ENCODE measurements at places on chromosomes 2 and 18. TPM values are rescaled to one million over a fixed set of nuclear protein-coding genes. Genes with fewer than 3 reads are reported as not detected.

Gene MAL
- 1,903 TPM for total RNA-seq

Gene FAP
- total RNA-seq, result 3.0 TPM

Gene PLCL1
- 2.0 TPM for total RNA-seq

GRCh38 chr2:119684518-119684917, 5.5 kb downstream of the TMEM177 start:
- no peaks in the 10 kb centered on the region for H3K27me3 ChIP-seq
- H3K36me3 ChIP-seq, result no peaks in the 10 kb centered on the region
- peaks cover 6% of the 10 kb centered on the region for H3K4me1 ChIP-seq
- DNase-seq, result no peak
- no peak overlapping the region for H3K27ac ChIP-seq

- peaks cover 48% of the 10 kb centered on the region for H3K4me1 ChIP-seq
- peak overlapping the region; percentile 14 for H3K27ac ChIP-seq
- no peaks in the 10 kb centered on the region for H3K27me3 ChIP-seq
- DNase-seq, result no peak
- H3K36me3 ChIP-seq, result no peaks in the 10 kb centered on the region
Observed at GRCh38 chr18:46199515-46200147, 95.4 kb downstream of the HAUS1 start.

DNA sequence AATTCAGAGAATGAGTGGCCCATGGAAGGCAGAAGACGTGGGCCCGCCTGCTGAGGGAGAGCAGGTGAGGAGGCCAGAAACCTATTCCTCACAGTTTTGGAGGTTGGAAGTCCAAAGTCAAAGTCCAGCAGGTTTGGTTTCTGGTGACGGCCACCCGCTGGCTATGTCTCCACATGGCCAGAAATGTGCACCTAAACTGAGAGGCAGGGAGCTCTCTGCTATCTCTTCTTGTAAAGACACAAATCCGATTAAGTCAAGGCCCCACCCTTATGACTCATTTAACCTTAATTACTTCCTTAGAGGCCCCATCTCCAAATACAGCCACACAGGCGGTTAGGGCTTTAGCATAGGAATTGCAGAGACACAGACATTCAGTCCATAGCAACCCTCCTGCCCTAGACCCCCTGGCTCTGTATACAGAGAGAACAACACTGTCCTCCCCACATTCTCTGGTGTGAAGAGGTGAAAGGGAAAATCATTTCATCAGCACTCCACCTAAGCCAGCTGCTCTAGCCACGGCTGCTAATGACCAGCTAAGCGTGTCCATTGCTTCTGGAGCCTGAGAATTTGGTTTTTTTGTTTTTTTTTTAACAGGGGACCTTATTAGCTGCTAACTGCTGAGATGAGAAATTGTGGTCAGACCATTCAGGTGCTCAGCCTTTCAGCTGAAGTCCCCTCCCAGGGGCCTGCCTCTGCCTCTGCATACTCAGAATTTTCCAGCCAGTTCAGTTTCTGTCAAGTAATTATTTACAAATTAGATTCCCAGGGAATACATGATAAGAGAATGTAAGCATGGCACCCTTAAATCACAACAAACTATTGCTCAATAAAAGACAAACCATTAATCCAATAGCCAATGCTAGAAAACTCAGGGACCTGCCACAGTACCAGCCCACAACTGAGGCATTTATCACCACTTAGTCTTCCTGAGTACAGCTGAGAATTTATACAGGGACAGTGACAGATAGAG, 368.7 kb upstream of the ID2 start:
- H3K27ac ChIP-seq, result no peak overlapping the region
- DNase-seq, result no peak
- H3K36me3 ChIP-seq, result no peaks in the 10 kb centered on the region
- peaks cover 11% of the 10 kb centered on the region for H3K4me1 ChIP-seq
- no peaks in the 10 kb centered on the region for H3K27me3 ChIP-seq

GRCh38 chr18:55206927-55207326, 247.7 kb upstream of the CCDC68 start:
- no peak for DNase-seq
- H3K4me3 ChIP-seq, result no peak overlapping the region
- H3K36me3 ChIP-seq, result no peaks in the 10 kb centered on the region

DNA sequence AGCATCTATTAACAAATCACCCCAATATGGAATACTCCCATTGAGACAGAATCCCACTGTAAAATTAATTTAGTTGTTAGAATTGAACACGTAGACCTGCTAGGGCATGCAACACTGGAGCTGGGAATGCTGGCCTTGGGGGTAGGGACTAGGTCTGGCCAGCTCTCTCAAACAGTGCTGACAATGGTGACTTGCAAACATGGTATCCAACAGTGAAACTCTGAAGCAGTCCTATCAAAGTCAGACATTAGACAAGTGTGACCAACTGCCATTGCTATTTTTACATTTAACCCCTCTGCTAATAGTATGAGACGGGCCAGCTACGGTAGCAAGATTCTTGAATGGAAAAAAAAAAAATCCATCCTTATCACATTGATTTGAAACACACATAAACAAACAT, 7.2 kb downstream of the E2F6 start:
- DNase-seq, result no peak
- no peaks in the 10 kb centered on the region for H3K27me3 ChIP-seq
- peaks cover 32% of the 10 kb centered on the region for H3K36me3 ChIP-seq

GRCh38 chr2:9385841-9386240, 37.5 kb downstream of the ITGB1BP1 start:
- no peak for DNase-seq
- no peak overlapping the region for H3K27ac ChIP-seq
- H3K36me3 ChIP-seq, result no peaks in the 10 kb centered on the region
- no peaks in the 10 kb centered on the region for H3K27me3 ChIP-seq
- peaks cover 21% of the 10 kb centered on the region for H3K4me1 ChIP-seq

GRCh38 chr18:21826641-21827302, 86.2 kb downstream of the MIB1 start:
- H3K36me3 ChIP-seq, result no peaks in the 10 kb centered on the region
- no peaks in the 10 kb centered on the region for H3K27me3 ChIP-seq
- DNase-seq, result no peak
- no peak overlapping the region for H3K4me3 ChIP-seq

DNA sequence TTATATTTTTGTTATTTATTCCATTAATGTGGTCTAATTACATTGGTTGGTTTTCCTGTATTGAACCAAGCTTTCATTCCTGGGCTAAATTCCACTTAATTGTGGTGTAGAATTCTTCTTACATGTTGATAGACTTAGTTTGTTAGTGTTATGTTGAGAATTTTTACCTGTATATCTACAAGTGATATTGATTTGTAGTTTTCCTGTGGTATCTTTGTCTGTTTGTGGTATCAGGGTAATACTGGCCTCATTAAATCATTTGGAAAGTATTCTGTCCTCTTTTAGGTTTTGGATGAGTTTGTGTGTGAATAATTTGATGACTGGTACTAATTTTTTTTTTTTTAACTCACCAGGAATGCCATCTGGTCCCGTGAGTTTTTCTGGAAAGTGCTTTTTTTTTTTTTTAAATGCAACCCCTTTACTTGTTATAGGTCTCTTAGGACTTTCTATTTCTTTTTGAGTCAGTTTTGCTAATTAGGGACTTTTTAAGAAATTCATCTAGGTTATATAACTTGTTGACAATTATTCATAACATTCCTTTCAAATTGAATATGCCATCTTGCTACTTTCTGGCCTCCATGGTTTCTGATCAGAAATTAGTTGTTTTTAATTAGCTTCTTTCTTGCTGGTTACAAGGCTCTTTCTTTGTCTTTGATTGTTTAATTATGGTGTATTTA, 232.8 kb downstream of the CCDC85A start:
- H3K36me3 ChIP-seq, result no peaks in the 10 kb centered on the region
- no peak overlapping the region for H3K27ac ChIP-seq
- no peaks in the 10 kb centered on the region for H3K4me1 ChIP-seq
- no peak for DNase-seq
- H3K4me3 ChIP-seq, result no peak overlapping the region

DNA sequence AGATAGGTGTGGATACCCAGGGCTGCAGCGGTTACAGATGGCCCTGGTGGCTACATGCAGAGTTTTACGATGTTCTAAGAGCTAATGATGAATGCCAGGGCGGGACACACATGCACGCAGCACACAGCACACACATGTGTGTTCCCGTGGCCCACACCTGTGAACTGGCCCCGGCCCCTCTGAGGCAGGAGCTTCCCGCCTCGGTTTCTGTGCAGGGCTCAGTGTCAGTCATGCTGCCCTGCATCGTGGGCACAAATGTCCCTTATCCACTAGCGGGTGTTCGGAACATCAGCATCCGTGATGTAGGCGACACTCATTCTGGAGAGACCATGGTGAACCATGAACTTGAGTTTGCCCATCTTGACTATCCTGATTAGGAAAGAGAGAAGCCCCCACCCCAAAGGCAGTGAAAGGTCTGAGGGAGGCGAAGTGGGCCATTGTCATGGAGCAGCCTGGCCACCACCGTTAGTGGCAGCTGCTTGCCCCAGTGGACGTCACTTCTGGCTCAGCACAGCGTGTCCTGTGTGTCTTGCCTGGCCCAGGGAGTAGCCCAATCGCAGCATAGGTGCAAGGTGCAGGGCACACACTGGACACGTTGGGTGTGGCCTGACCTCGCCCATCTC, 43.8 kb downstream of the DCDC2C start:
- H3K36me3 ChIP-seq, result no peaks in the 10 kb centered on the region
- H3K27me3 ChIP-seq, result no peaks in the 10 kb centered on the region
- H3K4me1 ChIP-seq, result no peaks in the 10 kb centered on the region
- DNase-seq, result no peak
- H3K4me3 ChIP-seq, result no peak overlapping the region
- H3K27ac ChIP-seq, result no peak overlapping the region

GRCh38 chr2:194706179-194706578, 950.8 kb upstream of the SLC39A10 start:
- no peaks in the 10 kb centered on the region for H3K36me3 ChIP-seq
- H3K4me1 ChIP-seq, result no peaks in the 10 kb centered on the region
- H3K27me3 ChIP-seq, result no peaks in the 10 kb centered on the region
- H3K4me3 ChIP-seq, result no peak overlapping the region
- H3K27ac ChIP-seq, result no peak overlapping the region

- H3K4me3 ChIP-seq, result no peak overlapping the region
- no peaks in the 10 kb centered on the region for H3K27me3 ChIP-seq
- H3K4me1 ChIP-seq, result no peaks in the 10 kb centered on the region
- no peak for DNase-seq
- no peak overlapping the region for H3K27ac ChIP-seq
Observed at GRCh38 chr2:100641125-100641435, 78.3 kb downstream of the PDCL3 start.
